DND-41 (cell line): ENCODE measurements at places on chromosomes 6 and 20.
A peak's percentile ranks its signal among the peaks of the same experiment; 100 is the strongest.

DNA sequence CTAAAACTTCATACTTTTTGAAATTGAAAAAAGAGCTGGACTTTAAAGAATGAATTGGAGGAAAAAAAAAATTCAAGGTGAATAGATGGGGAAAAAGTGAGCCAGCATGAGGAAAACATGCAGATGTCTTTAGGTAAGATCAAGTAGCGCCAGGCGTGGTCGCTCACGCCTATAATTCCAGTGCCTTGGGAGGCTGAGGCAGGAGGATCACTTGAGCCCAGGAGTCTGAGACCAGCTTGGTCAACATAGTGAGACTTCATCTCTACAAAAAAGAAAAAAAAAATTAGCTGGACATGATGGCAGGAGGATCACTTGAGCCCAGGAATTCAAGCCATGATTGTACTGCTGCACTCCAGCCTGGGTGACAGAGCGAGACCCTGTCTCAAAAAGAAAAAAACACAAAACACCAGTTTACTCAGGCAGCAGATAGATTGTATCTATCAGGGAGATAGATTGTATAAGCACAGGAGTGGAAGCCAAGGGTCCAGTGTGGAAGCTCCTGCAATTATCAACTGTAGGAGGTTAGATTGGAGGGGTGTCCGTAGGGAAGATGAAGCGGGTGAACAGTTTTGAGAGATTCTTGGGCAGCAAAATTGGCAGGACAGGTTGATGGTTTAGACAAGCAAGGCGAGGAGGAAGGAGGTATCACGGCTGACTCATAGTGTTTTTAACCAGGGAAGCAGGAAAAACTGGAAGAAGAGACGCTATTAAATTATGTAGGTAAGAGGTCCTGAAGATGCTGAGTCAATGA lies 97.6 kb upstream of the ZNF217 start:
- DNase-seq, result no peak

DNA sequence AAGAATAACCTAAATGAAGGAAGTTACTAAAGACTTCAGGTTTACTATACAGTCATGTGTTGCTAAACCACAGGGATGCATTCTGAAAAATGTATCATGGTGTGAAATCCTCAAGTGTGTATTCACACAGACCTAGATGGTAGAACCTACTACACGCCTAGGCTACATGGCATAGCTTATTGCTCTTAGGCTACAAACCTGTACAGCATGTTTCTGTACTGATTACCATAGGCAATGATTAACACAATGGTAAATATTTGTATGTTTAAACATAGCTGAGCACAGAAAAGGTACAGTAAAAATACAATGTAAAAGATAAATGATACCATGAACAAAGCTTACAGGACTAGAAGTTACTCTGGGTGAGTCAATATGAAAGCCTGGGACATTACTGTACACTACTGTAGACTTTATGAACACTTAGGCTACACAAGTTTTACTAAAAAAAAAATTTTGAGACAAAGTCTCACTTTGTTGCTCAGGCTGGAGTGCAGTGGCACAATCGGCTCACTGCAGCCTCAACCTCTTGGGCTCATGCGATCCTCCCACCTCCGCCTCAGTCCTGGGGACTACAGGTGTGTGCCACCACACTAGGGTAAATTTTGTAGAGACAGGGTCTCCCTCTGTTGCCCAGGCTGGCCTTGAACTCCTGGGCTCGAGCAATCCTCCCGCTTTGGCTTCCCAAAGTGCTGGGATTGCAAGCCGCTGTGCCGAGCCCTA lies 36.0 kb downstream of the ADNP start:
- DNase-seq, result no peak

DNA sequence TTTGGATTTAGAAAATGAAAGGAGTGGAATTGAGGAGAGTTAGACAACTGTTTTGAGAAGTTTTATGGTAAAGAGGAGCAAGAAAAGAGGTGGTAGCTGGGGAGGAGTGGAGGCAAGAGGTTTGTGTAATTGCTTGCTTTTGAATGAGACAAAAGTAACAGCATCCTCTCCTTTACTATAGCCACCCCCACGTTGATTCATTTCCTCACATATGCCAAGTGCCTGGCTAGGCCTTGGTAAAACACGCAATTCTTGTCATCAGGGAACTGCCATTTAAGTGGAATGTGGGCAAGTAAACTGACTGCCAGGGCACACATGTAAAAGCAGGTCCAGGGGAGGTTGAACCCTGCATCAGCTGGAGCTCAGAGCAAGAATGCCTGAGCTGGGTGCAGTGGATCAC lies 4.1 kb downstream of the MTRES1 start:
- no peak for DNase-seq

DNA sequence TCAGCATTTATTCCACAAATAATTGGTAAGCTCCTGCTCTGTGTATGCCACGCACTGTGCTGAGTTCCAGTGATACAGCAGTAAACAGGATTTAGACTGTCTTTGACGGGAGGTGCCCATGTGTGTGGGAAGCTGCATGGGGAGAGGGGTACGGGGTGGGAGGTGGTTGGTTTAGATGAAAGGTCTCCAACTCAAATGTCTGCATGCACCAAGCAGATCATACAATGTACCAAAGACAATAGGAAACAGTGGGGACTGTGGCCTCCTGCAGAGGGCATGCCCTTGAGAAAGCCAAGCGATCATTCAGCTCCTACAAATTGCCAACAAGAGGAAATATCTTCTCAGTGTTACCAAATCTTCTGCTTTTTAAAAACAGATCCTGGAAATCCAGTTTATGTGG lies 36.1 kb downstream of the SLC22A2 start:
- DNase-seq, result no peak

DNA sequence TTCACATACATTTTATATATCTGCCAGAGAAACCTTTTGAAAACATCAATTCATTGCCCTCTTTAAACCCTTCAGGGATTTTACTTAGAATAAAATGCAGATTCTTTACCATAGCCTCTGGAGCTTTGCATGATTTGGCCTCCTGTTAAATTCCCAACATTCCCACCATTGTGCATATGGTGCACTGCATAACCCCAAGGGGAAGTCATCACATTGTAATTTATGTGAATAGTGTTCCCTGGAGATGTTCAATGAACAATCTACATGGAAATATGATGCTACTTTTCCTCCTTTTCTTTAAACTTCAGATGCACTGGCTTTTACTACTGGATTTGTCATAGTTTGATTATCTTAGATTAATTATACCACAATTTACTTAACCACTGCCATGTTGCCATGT lies 94.7 kb downstream of the PHF3 start:
- DNase-seq, result no peak

DNA sequence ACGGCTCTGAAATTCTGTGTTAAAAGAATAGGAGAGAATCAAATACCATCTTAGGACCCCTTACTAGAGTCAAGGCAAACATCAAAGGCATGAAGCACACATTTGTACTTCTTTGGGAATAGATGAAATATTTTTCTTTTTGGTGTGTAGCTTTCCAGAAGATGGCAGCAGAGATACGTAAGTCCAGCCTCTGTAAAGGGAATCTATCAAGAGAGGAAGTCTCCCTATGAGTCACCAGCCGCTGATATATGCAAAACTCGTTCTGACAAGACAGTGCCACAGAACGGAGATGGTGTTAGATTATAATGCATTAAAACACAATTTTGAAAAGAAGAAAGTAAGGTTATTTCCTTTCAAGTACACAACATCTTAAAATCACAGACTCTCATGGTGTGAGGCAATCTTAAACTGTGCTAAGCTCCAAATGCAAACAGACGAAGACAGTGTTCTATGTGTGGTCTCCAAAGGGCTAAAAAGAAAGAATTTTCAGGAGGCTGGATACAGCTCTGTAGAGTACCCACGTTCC lies 120.0 kb upstream of the AGPAT4 start:
- DNase-seq, result peak; percentile 55

DNA sequence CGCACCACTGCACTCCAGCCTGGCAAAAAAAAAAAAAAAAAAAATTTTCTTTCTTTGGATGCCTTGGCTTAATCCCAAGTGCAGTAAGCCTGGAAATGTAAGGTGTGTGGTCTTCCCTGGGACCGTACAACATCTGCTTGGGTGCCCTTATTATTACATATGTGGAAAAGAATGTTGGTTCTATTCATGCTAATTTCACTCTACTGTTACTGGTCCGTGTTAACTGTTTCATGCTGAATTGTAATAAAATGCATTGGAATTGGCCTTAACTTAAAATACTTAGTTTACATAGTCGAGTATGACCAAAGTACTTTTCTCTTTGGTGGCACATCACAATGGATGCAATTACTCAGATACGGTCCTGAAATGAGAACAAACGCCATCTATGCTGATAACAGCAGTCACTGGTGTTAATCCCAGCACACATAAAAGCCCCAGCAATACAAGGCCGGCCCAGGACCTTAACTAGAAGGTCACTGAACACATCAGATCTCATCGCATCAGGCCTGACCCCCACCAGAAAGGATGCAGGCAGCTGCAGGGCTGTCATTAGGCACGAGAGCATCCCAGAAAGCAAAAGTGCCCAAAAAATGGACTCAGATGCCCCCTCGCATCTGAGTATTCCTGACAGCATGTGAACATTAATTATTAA lies 1.2 kb downstream of the SERPINB6 start:
- DNase-seq, result no peak

GRCh38 chr20:43528258-43528875 lies 20.9 kb downstream of the L3MBTL1 start:
- DNase-seq, result no peak

- no peak for DNase-seq
These were observed 7.3 kb downstream of the KCNK5 start for GRCh38 chr6:39221779-39222641.

DNA sequence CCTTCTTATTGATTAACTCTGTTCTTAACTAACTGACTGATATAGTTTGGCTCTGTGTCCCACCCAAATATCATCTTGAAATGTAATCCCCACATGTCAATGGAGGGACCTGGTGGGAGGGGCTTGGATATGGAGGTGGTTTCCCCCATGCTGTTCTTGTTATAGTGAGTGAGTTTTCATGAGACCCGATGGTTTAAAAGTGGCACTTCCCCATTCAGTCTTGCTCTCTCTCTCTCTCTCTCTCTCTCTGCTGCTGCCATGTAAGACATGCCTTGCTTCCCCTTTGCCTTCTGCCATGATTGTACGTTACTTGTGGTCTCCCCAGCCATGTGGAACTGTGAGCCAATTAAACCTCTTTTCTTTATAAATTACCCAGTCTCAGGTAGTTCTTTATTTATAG lies 81.8 kb upstream of the SPACA1 start:
- DNase-seq, result no peak

- no peak for DNase-seq
These were observed 53.7 kb downstream of the DLGAP4 start for GRCh38 chr20:36359668-36360406.

DNA sequence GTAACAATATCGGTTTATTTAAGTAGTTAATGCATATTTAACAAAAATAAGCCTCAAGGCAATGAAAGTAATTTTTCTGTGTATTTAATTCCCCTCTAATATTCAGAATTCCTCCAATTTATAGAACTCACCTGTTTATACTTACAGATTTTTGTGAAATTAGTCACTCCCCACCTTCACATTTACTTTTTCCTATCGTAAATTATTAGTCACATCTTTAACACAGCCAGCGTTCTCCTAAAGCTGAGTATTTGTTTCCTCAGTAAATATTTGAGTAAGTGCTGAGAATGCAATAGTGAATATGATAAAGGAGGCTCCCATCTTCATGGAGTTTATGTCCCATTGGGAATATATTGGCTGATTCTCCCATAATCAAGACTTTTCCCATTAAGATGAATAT lies 88.0 kb downstream of the SYCP2 start:
- DNase-seq, result no peak

GRCh38 chr20:12728782-12729181 lies 280.0 kb upstream of the SPTLC3 start:
- DNase-seq, result no peak

GRCh38 chr20:11453430-11453829 lies 464.3 kb upstream of the BTBD3 start:
- no peak for DNase-seq

DNA sequence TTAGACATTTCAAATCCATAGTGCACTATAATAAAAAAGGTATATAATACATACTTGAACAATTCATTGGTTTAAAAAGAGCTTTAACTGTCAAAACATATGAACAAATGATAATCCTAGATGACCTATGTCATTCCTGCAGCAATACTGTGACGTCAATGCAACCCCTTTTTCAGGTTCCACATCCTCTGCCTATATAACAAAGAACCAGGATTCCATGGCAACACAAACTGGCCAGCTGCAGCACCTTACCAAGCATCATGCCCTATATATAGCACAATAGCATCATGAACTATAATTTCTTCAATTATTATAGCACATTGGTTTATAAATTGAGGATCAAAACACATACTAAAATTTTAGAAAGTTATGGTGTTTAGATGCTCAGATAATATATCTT lies 578 bp upstream of the PTCHD4 start:
- DNase-seq, result no peak

DNA sequence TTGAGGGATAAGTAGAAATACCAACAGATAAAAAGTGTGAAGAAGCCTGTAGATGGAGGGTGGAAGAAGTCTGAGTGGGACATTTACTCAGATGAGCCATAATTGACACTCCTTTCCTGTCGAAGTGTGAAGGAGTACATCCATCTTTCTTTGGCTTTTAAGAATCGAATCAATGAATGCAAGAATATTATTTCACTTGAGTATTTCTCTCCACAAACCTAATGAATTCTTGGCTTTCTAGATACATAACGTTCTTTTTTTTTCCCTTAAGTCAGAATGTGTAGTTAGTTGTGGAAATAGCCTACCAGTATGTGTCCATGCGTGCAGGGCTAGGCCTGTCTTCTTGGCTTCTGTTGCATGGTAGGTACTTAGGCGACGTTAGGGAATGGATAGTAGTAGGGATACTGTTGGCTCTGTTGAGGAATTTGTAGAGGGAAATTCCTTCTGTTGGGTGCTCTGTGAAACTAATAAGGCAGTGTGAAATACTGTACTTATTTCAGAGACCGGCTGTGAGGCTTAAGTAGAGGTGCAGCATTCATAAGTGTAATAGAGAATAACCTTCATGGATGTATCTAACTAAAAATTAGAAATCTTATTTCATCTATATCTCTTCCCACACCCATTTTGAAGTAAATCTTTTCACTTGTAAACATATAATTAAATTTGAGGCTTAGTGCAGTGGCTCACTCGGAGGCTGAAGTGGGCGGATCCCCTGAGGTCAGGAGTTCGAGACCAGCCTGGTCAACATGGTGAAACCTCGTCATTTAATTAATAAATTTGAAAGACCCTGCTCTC lies 1.5 kb downstream of the RPS18 start:
- DNase-seq, result no peak

DNA sequence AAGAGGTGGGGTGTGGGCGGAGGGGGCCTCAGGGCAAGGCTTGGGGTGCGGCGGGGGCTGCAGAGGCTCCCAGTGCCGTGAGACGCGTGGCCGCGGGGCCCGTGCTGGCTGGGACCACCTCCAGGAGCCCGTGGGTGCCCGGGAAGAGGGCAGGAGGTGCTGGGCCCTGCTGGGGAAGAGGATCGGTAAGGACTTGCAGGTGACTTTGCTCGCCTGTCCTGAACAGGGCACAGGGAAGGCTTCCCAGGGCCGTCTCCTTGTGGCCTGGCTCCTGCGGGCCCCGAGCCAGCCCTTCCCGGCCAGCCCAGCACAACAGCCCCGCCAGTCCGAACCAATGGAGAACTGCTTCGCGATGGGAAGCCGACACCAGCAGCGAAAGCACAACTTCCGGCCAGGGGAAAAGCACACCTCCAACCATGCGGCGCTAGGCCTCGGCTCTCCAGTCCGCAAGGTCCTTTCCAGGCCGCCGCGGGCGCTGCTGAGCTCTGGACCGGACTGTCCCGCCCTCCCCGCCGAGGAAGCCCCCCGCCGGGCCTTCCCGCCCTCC lies 32.3 kb downstream of the IRF4 start:
- DNase-seq, result no peak

- DNase-seq, result no peak
These were observed 259.6 kb downstream of the BCKDHB start for GRCh38 chr6:80366051-80366450.

GRCh38 chr20:24962510-24962909 lies 13.4 kb downstream of the CST7 start:
- DNase-seq, result peak; percentile 2

- no peak for DNase-seq
These were observed 18.7 kb upstream of the QKI start for GRCh38 chr6:163395831-163396185.
